Head of caudate nucleus (tissue), 42 donors: ENCODE measurements at places on chromosomes 1 and 21.
A peak's percentile ranks its signal among the peaks of the same experiment; 100 is the strongest.

DNA sequence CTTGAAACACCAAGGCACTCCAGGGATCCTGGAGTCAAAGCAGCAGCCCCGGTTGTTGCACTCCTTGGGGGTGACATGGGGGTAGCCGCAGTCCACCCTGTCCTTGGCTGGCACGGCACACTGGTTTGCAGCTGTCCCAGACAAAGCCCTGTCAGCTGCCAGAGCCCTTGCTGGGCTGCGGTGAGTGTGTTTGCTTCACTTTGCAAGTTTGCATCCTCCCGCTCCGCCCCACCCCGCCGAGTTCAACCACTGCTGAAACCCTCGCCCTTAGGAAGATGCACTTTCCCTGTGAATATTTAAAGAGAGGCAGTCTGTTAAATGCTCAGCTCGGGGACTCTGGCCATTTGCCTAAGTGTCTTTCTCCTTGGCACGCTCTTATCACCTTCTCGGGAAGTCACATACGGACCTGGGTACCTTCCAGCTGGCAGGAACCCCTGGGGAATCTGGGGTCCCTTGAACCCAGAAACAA is 1.7 kb downstream of the TFF3 start:
- no peak for DNase-seq

DNA sequence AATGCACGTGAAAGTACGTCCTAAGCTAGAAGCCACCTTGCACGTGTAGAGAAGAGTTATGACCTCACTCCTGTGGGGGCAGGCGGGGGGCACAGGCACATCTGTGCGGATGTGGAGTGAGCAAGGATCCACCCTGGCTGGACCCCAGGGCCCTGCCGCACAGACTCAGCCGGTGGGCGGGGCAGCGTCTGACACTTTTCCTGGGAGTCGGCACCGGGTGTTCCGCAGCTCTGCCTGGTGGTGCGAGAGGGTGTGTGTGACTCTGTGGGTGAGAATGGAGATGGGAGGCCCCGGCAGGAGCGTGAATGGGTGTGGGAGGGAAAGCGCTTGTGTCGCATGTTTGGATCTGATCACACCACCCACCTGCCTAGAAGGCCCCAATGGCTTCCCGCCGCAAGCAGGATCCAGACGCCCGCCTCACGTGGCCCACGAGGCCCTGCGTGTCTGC is 29.5 kb downstream of the RAP1GAP start:
- peak; percentile 70 for DNase-seq

GRCh38 chr1:9689971-9690381 is 38.4 kb downstream of the PIK3CD start:
- no peak for DNase-seq

DNA sequence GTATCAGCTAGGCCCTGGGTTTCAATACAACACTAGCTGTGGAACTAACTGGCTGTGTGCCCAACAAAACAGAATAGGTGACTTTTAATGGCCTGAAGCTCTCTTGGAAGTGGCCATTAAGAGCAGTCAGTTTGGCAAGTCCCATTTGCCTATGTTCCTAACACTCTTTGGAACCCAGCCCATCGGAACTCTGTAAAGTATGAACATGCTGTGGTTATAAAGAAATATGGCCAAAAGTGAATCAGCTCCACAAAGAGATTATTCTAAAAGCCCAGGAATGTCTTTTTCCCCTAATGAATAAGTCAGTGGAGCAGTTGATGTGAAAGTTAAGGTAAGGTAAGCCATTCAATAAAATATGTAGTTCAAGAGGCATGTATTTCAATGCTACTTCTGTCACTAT is 223.7 kb upstream of the ADAMTS5 start:
- DNase-seq: no peak

DNA sequence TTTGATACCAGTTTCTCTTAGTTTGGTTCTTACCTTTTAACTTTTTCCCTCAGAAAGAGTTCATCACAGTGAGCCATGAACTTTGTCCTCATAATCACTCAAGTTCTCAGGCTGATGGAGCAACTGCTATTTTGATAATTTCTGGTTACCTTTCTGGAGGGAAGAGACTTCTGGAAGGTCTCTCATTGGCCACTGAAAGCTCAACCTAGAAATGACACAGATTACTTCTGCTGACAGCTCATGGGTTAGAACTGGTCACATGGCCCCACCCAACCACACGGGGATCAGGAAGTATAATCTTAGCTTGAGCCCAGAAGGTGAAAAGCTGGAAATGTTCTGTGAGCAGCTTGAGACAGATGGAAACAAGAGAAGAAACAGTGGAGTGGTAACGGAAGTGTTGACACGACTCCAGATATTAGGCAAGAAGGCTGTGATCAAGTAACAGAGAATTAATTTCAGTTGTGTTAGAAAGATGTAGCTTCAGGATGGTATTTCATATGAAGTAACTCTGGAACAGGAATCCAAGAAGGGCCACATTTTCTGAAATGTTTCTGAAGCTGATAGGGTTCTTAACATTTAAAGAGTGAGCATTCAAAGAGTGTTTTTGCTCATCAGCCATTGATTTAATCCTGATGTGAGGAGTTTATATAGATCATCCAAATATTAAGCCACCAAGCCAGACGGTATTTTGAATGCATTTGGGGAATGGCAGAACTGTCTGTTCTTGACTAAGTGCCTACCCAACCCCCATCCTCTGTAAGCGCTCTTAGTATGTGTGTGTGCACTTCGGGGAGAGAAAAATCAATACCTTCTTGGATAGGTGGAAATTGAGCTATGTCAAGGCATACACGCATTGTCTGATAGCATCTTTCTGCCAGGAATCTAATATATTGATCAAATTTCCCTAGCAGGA is 21.9 kb upstream of the XPR1 start:
- no peak for DNase-seq

DNA sequence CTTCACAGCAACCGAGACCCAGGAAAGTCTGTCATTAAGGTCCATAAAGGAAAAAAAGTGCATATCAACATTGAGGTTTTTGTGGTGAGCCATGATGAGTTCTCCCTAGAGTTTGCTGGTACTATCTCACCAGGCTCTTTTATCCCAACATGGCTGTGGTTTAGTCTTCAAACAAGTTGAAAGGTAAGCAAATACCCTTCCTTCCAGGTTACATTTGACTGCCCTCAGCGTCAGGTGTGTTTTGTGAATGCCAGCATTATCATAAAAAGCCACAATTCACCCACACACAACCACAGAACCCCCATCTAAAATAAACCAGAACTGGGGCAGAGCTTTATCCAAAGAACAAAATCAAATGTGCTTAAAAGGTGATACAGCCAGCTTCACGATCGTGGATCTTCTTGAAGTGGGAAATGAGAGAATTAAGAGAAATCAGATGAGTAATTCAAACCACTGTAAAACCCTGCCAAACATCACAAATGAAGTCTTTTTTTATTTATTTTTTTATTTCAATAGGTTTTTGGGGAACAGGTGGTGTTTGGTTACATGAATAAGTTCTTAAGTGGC is 64.7 kb downstream of the SETD4 start:
- DNase-seq: no peak

DNA sequence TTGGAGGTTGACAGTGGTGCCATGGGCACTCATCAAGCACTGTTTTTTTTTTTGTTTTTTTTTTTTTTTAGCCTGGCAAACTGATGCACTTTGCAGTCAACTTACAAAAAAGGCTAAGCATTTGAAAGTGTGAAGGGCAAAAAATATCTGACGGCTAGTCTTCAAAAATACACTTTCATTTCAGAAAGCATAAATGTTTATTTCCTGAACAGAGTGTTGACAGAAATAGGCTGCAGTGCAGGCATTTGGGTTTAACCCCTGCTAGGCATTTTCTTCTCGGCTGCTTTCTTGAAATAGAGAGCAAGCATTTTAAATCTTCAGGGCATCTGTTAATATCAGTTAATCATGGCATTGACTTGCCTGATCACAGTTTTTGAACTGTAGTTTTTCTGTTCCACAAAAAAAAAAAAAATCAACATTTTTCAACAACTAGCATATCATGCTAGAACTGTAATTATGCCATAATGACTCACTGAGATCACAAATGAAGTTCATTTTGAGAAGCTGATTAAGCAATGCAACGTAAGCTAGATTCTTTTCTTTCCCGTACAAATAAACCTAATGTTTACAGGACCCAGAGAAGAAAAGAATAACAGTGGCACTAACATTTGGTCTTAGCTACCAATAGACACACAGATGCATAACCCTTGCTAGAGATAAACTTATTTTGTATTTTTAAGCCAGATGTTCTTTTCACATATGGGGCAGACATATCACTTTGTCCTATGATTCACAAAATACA is 100.4 kb upstream of the USH2A start:
- DNase-seq: no peak
